ENCODE measurements at places on chromosomes 16 and 17. TPM values are rescaled to one million over a fixed set of nuclear protein-coding genes. Genes with fewer than 3 reads are reported as not detected.

Gene CBX1
- 180 TPM for polyA plus RNA-seq

Gene PRSS33
- polyA plus RNA-seq: 0.46 TPM

DNA sequence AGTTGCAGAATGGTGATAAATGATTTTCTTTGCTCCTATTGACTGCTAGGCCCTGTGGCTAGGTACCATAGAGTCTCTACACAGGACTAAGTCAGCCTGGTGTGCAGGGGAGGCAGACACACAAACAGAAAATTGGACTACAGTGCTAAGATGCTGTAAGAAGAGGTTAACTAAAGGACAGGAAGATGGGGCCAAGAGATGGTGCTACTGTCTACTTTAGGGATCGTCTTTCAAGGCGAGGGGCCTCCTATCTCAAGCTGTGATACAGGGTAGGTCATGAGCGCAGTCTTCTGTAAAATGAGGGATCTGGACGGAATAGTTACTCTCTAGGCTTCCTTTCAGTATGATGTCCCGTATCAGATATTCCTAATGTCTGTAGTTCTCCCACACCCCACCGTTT lies 817 bp downstream of the NME1 start:
- DNase-seq: no peak

GRCh38 chr17:8312726-8313600 lies 2.9 kb downstream of the ARHGEF15 start:
- no peak for DNase-seq

GRCh38 chr16:12548270-12548983 lies 255.3 kb downstream of the CPPED1 start:
- no peak for DNase-seq

DNA sequence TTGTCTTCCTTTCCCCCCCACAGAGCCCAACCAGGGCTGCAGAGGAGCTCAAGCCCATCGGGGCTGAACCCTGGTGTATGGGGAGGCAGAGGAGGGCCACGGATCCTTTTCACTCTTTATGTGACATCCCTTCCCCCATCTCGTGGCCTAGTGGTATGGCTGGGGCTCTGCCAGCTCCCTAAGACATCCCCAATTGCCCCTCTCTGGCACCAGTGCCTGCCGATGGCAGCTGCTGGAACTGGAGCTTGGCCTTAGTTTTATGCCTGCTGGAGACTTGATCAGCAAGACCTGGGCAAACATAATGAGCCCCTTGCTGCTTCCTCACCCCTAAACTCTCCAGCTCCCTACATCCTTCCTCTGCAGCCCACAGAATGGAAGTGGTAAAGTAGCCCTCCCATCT lies 8.0 kb upstream of the TOP2A start:
- no peak for DNase-seq

- no peak for DNase-seq
Measured at GRCh38 chr17:17546399-17547185, 44.9 kb downstream of the PEMT start.

- no peak for DNase-seq
Measured at GRCh38 chr17:38791162-38791561, 8.2 kb downstream of the PIP4K2B start.

DNA sequence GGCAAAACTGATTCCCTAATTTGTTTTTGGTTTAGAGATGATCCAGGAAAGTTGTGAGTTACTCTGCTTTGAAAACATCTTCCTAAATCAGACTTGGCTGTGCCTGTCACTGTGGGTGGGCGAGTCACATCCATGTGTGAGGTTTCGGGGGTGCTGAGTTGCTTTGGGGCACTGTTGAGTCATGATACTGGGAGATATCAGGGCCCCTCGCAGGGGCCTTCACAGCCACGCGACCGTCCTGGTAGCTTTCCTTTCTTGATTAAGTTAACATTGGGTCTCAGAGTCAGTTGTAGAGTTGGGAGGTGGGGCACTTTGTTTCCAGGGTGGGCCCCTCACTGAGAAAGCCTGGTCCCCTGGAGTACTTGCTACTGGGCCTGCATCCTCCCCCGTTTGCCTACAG lies 58.3 kb upstream of the LGALS9 start:
- no peak for DNase-seq

- no peak for DNase-seq
Measured at GRCh38 chr16:66043326-66043725, 323.2 kb upstream of the CDH5 start.

DNA sequence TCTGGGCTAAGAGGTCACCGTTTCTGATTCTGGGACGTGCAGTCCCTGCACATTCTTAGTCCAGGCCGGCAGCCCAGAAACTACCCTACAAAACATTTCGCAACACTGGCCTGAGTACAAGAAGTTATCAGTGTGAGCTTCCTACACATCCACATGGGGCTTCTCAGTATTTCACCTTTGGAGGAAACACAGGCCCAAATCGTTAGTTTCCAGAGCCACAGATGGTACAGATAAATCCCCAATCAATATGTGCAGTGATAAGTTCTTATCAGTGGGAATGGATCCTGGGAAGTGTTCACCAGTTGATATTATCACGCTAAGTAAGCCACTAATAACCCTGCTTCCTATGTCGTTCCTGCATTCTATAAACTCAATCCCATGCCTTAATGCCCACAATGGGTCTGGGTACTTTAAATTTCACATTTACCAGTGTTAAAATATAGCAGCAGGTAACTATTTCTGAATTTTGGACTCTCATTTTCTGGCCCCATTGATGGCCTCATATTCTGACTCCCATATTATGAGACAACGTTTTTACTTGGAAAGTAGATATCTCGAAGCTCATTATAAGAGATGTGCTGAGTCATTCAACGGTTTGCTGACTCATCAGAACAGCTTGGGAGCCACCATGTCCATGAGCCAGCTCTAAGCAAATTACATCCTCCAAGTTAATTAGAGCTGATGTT lies 370.2 kb upstream of the MAF start:
- DNase-seq: no peak

DNA sequence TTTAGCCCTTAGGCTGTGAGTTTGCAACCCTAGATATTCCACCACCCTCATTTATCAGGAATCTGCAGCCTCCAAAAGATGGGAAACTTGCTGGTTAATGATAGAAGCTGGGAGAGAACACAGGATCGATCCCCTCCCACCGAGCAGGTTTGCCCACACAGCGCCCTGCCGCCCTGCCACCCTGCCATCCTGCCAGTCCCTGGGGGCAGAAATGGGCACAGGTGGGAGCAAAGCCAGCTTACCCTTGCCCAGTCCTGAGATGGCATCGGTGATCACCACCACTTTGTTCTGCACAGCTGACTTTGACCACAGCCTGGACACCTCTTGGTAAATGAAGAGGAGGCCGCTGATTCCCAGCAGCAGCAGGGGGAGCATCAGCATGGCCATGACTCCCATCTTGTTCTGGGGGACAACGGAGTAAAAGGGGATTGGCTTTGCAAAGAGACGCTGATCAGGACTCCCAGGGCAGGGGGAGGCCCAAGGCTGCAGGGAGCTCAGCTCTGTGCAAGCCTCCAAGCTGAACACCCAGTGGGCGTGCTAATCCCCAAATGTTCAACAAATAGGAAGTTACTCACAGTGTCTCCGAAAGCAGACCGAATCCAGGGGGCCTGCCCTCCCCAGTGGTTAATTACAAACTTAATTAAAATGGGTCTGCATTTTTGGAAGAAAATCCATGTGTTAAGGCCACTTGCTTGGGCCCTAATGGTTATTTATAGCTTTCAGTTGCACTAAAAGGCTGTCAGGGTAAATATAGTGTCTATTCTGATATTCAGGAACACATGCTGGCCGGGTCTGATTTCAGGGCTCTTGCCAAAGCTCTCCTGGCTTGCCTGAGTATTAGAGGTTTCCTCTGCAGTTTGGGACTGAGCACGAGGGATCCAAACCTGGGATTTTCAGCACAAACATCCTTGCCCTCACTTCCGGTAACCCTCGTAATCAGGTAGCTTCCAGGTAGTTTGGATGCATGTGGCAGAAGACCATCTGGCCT lies at the start of gene DHRS7C:
Gene DHRS7C, minus strand, starts transcription at position 704 of the 988 bp plus-strand sequence. Its CDS starts 308 bp downstream, at position 396.
- no peak for DNase-seq

GRCh38 chr16:21645261-21645721 lies 7.1 kb downstream of the IGSF6 start:
- DNase-seq: no peak

DNA sequence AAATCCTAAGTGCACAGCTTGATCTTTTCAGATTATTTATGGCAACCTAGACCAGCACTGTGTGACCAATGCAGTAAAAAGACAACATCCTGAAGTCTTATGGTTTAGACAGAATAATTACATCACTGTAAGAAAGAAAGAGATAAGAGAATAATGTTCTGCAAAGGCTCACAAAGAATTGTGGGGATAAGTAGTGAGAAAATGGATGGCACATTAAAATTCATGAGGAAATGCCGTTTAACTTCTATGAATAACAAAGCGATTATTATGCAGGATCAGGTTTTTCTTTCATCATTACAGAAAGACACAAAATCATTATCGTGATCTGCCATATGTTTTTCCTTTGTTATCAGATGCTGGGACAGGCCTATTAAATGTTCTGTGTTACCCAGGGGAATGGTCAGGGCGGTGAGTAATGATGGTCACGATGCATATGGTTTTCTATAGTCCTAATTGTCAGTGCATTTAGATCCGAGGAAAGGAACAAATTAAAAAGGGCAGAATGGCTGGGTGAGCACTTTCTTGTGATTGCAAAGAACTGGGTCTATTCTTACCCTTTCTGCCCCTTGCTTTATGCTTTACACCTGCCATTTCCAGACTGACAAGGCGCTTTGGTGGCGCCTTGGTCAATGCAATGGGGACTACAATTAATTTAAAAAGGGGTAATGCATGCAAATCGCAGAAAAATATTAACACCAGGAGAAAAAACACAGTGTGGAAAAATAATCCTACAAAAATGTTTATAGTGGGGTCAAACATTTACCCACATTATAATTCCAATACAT lies 18.1 kb upstream of the DHX40 start:
- DNase-seq: no peak

Gene PIK3R5
- 0.66 TPM for polyA plus RNA-seq

GRCh38 chr17:7589204-7589868 lies 558 bp downstream of the SOX15 start:
- DNase-seq: no peak

DNA sequence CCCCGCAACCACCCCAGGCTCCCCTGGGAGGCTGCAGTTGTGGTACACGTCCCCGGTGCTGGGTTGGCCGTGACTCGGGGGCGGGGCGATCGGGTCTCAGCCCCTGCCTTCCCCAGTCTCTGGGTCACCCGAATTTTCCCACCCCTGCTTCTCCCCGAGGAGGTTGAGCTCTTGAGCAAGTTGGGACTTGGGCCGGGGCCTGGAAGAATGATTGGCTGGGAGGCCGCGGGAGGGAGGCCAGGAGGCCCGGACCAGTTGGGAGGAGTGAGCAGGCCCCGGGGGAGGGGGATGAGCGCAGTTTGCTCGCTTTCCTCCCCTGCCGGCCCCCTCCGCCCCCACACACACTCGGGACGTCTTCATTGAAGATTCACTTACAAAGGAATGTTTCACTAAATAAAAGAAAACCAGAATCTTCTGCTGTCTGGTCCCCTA lies 4.5 kb upstream of the HEXIM1 start:
- DNase-seq: no peak

Gene IRX3
- 37.4 TPM for polyA plus RNA-seq

GRCh38 chr17:3744014-3744413 lies 20.3 kb downstream of the HASPIN start:
- DNase-seq: no peak

DNA sequence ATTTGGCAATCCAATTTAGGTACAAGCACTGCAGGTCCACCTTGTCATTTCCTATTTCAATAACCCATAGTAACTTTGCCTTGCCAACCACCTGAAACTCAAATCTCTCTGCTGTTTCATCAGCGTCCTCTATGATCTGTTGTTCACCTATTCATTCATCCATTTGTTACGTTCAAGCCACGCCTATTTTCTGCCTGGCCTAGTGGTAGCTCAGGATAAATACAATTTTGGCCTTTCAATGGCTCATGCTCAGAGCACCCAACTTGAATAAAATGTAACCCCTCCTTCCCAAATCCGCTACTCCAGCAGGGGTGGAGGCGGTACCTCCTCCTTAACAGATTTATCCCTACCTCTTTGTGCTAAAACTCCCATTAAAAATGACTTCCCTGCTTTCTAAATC lies 3.6 kb upstream of the FBXO47 start:
- no peak for DNase-seq

DNA sequence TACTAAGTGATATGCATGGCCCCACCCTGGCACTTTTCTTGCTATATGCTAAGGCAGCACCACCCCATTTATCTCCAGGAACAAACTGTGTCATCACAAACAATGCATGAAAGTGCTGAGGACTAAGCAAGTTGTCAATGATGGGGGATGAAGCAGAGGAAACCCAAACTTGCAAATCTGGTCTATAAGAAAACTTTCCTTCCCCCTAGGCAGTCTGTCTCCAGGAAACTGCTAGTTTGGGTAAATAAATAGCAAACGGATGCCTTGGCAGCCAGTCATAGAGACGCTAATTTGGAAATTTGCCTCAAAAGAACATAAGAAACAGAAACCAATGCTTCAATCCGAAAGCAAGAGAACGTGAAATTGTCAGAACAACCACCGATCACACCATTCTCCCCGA lies 5.6 kb upstream of the HSBP1 start:
- DNase-seq: no peak

DNA sequence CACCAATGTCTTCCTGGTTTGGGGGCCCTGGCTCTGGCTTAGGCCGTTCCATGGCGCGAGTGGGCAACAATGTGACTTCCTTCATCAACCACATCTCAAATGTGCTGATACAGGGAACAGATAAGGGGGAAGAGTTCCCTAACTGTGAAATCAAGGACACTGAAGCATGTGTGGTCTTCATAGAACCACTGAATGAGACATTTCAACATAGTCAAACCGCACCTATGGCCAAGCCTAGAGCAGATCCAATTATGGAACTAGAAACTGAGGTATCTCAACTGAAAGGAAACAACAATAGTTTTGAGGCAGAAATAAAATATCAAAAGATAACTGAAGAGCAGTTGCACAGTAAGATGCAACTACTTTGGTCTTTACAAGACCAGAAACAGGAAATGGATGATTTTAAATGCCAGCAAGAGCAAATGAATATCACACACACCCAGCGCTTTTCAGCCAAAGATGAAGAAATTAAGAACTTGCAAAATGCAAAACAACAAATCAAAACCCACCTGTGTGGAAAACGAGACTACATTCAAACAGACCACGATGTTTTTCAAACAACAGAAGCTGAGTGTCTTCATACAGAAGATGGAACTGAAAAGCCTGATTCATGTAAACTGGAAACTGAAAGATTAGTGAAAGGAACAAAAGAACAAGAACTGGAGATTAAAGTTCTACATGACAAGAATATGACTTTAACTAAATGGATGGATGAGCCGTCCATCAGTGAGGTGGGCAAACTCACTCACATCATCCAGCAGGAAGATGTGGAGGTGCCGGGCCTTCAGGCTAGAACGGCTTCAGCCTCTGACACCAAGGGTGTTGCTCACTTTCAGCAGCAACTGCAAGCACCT lies 18.1 kb upstream of the LCMT1 start:
- no peak for DNase-seq

DNA sequence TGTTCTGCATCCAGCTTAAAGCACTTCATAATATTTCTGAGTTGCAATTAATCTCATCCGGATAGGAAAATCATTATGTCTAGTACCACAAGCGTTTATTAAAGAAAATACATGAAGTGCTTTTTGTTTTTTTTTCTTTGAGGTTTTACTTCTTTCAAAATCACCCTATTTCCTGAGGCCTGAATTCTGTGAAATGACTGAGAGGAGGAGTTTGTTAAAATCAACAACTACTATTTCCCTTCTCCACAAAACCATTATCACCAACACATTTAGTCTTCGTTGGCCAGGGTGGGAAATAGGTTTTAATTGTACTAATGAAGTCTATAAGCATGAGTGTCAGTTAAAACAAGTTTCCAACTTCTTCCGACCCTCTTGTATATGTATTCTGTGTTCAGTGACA lies 50.7 kb upstream of the ADCY7 start:
- no peak for DNase-seq

Measured in left renal cortex interstitium (tissue), 4 donors.